ENCODE measurements at places on chromosomes 3 and 15.

DNA sequence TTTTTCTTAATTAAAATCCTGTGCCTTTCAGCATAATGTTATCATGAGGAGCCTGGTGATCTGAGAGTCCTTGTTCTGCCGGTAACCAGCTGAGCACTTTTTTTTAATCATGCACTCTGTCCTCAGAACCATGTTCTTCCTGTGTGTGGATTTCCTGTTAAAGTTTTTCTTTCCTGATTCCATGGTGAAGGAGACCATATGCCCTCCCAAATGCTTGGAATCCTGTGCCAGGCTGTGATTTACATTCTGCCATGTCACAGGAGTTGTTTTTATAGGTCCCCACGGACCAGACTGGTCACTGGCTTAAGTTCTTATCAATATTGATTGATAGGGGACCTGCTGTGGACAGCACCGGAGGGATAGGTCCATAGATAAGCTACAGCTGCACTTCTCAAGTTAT, 257.8 kb downstream of the SLCO3A1 start:
- DNase-seq: no peak

- DNase-seq: no peak
Measured at GRCh38 chr3:171569571-171570132, 109.4 kb upstream of the TNIK start.

DNA sequence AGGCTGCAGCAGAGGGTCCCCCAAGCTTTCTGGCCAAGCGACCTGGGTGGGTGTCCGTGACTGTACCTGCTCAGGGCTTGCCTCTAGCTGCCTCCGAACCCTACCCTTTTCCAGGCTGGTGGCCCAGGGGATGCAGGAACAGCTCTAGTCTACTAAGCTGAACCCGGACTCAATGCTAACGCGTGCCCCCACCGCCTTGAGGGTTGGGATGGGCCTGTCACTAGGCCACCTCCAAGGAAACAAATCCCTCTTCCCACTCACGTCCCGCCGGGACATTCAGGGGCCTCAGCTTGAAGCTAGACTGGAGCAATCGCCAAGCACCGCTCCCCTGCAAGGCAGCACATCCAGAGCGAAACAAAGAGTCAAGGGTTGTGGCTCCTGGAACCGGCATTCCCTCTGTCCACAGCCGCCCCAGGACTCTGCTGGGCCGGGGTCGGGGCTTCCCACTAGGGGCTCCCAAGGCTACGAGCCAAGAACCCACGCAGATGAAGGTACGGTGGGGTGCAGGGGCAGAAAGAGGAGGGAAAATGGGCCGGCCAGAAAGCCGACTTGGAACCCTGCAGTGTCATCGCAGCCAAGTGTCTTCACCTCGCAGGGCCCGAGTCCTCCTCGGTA, 2.9 kb downstream of the FBXL22 start:
- DNase-seq: no peak

- DNase-seq: no peak
Measured at GRCh38 chr15:99385865-99386264, 134.6 kb downstream of the LRRC28 start.

- peak; percentile 69 for DNase-seq
Measured at GRCh38 chr3:13263770-13264467, 156.2 kb downstream of the NUP210 start.

DNA sequence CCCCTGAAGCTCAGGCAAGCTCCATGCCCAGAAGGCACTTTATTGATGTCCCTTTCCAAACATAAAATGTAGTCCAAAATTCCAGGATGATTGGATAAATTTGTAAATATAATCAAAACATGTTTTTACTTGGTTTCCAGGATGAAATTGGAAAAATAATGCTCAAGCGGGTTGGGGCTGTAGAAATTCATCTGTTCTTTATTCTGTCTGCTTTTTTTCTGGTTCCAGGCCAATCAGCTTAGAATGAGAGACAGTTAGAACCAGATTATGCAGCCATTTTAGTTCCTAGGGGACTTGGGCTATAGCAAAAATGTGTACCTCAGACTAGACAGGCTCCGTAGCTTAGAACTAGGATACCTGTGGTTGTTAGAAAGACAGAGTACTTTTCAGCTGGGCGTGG, 450.8 kb downstream of the MCTP2 start:
- DNase-seq: no peak

DNA sequence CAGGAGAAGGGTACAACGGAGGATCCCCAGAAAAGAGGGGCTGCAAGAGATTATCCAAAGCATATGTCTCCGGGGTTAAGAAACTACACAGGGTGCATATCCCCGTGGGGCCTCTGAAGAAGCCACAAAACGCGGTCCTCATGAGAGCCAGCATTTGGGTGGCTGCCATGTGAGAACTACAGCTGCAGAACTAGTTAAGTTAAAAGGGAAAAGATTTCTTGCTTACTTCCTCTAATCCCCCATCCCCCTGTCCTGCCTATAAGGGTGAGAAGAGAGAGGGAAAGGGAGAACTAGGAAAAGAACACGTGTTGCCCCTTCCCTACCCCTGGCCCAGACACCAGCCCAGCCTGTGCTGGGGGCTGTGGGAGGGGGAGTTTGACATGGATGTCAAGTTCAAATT, 70.4 kb upstream of the PCSK6 start:
- DNase-seq: no peak

GRCh38 chr15:38867556-38867955, 302.9 kb upstream of the RASGRP1 start:
- DNase-seq: no peak

GRCh38 chr3:115330430-115330829, 183.3 kb upstream of the ZBTB20 start:
- DNase-seq: peak; percentile 46

DNA sequence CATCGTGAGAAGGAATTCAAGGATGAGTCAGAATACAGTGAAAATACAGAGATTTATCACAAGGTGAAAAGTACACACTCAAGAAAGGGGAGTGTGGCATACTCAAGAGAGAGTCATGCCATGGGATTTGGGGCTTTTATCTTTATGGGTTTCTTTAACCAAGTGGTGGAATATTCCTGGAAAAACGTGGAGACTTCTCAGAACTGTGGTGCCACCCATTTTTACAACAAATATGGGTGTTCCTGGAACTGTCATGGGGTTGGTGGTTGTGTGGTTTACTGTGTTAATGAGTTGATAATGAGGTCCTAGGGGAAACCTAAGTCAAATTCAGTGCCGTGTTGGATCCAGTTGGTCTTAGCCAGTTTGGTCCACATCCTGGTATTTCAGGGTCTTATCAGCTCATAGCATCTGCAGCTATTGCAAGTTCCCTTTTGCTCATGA, 497.2 kb downstream of the GABRG3 start:
- DNase-seq: no peak

DNA sequence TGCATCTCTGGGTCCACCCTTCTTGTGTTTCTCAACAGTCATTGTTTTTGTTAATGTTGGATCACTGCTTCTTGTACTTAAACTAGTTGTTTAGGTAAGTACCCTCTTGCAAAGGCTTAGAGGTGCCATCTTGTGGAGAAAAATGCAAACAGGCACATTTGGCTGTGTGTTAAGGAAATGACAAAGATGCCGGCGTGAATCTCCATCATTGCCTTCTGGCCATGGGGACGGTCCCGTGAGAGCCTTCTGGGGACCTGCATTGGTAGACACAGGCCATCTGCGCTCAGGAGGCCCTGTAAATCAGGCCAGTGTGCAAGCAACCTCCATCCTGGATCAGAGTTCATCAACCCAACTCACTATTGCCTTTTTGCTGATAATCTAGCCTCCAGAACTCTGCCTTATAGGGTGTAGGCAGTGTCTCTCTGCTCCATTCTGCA, 158.6 kb upstream of the NR2E3 start:
- peak; percentile 71 for DNase-seq

GRCh38 chr3:185460719-185461350, 38.0 kb downstream of the TMEM41A start:
- peak; percentile 24 for DNase-seq

- DNase-seq: no peak
Measured at GRCh38 chr3:135081451-135081850, 286.4 kb downstream of the EPHB1 start.

GRCh38 chr3:147427746-147428145, 18.6 kb downstream of the ZIC1 start:
- no peak for DNase-seq

DNA sequence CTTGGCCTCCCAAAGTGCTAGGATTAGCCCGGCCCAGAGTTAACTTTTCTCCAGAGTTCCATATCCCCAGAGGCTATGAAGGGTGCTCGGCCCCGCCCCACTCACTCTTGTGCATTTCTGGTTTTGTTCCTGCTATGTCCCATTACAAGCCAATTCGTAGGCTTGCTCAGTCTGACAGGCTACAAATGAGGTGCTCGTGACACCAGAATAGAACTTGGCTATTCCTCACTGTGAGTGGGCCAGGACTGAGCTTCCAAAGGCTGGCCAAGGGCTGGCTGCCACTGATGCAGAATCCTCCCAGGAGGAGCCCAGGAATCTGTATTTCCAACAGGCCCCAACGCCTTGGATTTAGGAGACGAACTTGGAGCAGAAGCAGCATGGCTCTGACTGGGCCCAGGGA, 282.7 kb upstream of the C2CD4B start:
- no peak for DNase-seq

- DNase-seq: no peak
Measured at GRCh38 chr3:78049521-78049920, 1009.6 kb downstream of the ROBO2 start.

- no peak for DNase-seq
Measured at GRCh38 chr3:99626417-99626788, 12.0 kb upstream of the COL8A1 start.

GRCh38 chr15:60720493-60721256, 241.7 kb upstream of the ICE2 start:
- no peak for DNase-seq

- no peak for DNase-seq
Measured at GRCh38 chr3:171198781-171199472, 172.4 kb upstream of the SLC2A2 start.

GRCh38 chr15:80072285-80072994, 13.0 kb downstream of the ZFAND6 start:
- peak; percentile 92 for DNase-seq

DNA sequence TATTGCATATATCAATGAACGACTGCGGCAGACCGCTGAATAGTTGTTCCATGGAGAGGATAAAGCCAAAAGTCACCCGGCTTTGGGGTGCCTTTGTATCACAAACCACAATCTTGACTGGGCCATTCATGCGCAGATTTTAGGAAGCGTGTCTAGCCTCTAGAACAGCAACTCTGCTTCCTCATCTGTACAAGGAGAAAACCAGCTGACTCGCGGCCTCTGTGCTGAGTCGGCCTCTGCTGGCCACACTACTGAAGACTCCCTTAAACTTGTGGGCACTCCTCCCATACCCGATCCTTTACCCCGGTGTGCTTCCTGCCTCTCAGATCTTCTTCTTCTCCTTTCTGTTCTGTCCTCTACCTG, 872 bp downstream of the DLEC1 start:
- no peak for DNase-seq

- DNase-seq: no peak
Measured at GRCh38 chr15:48366584-48367312, 35.5 kb downstream of the DUT start.

DNA sequence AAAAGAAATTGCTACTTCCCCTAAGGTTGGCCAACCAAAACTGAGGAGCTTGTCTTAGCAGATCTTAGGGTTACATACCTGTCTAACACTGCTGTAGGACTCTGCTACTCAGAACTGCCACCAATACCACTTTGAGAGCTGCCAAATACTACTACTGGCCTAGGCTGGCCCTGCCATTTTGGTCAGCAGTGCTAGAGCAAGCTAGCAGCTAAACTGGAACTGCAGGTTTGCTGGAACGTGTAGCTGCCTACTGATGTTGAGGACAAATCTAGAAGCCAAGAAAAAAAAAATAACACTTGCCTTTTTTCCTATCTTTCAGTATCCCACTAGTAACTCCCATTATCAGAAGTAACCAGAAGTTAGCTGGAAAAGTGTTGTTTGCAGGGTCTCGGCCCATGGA, 387.4 kb downstream of the RBMS3 start:
- DNase-seq: no peak

DNA sequence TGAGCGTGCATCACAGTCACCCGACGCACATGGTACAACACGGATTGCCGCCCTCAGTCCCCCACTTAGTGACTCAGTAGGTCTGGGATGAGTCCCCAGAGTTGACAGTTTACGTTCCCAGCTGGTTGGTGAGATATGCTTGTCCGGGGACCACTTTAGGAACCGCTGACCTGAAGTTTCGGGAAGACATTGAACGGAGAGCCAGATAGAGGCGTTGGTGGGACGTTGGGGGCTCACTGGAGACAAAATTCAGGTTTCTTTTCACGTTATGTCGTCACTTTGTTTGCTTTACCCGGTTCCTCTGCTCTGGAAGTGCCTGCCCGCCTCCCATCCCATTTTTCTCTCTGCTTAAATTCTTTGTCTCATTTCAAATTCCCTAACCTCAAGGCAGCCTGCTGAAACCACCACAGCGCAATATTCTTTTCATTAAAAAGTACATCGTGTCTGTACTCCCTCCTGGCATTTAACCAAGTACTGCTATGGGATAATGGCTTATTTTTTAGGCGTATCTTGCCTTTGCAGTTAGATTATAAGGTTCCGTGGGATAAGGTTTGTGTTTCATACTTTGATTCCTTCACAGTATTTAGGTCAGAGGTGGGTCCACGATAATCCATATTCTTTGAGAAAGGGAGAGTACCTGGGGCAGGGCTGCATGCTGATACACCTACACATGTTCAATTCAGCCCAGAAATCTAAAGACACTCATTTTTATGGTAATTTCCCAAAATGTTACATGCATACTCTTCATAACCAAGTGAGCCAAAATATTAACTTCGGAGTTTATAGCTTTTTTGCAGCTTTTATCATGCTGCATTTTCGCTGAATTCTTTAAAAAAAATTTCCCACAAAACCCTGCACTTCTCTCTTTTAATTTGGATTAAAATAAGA, 921 bp downstream of the LMLN start:
- DNase-seq: no peak

DNA sequence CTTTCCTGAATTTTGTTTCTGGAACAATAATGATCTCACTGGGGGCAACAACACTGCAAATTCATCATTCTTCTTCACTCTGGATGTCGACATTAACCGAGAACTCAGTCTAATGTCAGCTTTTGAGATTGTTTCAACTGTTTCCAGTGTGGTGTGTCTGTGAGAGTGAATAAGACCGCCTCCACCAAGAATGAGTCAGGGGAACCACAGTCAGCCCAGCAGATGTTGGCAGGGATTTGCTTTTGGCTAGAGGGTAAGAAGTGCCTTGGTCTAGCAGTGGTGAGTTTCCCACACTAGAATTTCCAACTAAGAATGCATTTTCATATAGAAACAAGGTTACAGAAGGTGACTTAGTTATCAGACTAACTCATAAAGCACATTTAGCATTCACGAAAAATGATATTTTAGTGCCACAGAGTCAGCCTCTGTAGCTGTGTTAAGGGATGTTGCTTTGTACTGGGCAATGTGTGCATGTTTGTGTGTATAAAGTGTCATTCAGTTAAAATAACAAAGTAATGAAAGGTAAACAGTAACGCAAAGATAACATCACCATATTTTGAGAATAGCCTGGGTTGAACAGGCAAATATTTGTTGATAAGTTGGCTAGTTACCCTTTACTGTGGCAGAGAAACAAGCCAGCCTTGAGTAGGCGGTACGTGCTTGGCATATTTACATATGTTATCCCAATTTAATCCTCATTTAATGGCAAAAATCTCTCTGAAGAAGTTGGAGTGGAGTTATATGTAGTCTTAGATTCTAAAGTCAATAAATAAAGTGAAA, 33.8 kb downstream of the DRD3 start:
- DNase-seq: no peak

- DNase-seq: no peak
Measured at GRCh38 chr3:103112273-103112672, 677.5 kb downstream of the ZPLD1 start.

Data from kidney capillary endothelial cell (primary cell).